Ammon's horn (tissue), 1 donor: ENCODE measurements at places on chromosomes 3 and 15.
A peak's percentile ranks its signal among the peaks of the same experiment; 100 is the strongest.

DNA sequence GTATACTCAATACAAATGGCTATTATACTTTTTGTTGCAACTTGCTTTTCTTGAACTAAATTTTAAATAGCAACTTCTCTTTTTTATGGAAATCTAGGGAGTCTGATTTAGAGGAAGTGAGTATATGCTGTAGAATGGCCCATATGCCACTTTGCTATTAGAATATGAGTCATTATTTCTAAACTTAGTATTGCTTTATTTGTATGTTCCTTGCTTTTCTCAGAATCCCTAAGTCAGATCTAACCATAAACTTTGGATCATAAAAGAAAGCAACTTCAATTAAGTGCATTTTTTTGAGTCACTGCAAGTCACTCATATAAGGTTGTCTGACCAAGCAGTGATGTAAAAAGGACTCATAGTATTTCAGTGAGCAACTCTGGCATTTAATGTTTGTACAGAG lies 17.5 kb upstream of the SPTSSB start:
- DNase-seq: no peak

GRCh38 chr3:8157640-8158039 lies 344.0 kb upstream of the LMCD1 start:
- no peak for DNase-seq

DNA sequence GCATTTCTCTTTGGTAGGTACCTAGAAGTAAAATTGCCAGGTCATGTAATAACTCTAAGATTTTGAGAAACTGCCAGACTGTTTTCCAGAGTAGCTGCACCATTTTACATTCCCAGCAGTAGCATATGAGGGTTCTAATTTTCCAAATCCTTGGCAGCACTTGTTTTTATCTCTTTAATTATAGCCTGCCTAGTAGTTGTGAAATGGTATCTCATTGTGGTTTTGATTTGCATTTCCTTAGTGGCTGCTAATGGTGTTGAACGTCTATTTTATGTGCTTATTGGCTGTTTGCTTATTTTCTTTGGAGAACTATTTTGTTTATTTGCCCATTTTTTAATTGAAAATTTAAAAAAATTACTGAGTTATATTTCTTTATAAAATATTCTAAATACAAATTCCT lies 117.9 kb downstream of the TCF12 start:
- DNase-seq: no peak

GRCh38 chr3:52091586-52092270 lies 35.4 kb upstream of the DUSP7 start:
- DNase-seq: peak; percentile 79

DNA sequence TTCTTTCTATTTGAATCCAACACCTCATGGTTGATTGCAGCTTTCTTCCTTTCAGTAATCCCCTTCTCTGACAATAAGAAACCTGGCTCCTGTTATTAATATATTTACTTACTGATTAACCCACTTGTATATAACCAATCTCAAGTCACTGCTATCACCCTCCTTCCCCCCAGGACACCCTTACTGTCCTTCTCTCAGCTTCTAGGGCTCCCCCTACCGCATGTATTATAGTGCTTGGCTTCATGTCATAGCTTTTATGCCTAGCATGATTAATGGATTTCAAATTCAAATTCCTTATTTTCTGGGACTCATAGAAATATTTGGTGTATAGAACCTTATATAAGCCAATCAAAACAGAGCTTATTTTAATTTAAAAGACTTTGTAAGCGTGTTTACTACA lies 75.7 kb upstream of the BNIP2 start:
- no peak for DNase-seq
